CD4-positive, alpha-beta T cell treated with Interferon gamma for 1 hour (primary cell): ENCODE measurements at places on chromosomes 3 and 15.

DNA sequence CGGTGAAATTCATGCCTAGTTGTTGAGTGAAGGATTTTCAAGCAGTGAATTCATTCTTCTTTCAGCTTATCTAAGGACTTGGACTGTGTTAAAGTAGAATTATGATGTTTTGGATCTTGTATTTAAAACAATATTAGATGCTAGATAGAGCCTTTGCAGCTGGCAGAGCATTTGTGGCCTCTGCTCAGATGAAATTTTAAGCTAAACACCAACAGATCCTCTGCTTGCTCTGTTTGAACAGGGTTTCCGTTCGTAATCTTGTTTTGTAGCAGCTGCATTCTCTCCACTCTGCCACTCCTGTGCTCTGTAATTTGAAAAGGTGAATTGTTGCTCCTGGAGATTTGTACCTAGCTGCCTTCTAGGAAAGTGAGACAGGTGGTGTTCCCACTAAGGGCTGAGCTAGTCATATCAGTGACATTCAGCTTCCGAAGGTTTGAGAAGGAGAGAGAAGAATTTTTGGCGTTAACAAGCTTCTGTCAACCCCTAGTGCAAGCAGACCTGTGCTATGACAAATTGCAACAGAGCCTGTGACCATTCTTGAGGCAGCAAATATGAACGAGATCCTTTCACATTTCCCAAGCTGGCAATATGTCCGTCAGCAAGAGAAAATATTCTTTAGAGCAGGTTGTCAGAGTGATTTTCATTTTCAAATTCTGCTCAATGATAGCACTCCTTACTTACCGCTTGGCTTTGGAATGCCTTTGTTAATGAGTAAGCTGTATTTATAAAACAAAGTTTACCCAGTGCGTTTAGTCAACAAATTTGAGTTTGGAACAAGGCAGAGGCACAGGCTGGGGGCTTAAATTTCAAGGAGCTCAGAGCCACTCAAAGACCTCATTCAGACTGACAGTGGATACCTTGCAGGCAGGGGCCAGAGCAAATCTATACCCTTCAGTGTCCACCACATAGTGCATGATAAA lies 5.3 kb downstream of the CHST2 start:
- DNase-seq = no peak

DNA sequence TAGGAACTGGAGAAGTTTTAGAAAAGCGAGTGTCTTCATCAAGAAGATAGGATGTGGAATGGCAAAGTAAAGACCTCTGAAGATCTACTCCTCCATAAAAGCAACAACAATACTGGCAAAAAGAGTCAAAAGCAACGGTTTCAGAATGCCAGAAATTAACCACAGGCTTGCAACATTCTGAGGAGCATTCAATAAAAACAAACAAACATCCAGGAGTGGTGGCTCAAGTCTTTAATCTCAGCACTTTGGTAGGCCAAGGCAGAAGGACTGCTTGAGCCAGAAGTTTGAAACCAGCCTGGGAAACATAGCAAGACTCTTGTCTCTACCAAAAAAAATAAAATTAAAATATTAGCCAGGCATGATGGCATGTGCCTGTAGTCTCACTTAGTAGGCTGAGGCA lies 143.2 kb upstream of the HACD2 start:
- no peak for DNase-seq

GRCh38 chr3:53936347-53936746 lies 44.7 kb upstream of the SELENOK start:
- DNase-seq = no peak

GRCh38 chr15:65085990-65086679 lies 9.6 kb downstream of the KBTBD13 start:
- DNase-seq = no peak

DNA sequence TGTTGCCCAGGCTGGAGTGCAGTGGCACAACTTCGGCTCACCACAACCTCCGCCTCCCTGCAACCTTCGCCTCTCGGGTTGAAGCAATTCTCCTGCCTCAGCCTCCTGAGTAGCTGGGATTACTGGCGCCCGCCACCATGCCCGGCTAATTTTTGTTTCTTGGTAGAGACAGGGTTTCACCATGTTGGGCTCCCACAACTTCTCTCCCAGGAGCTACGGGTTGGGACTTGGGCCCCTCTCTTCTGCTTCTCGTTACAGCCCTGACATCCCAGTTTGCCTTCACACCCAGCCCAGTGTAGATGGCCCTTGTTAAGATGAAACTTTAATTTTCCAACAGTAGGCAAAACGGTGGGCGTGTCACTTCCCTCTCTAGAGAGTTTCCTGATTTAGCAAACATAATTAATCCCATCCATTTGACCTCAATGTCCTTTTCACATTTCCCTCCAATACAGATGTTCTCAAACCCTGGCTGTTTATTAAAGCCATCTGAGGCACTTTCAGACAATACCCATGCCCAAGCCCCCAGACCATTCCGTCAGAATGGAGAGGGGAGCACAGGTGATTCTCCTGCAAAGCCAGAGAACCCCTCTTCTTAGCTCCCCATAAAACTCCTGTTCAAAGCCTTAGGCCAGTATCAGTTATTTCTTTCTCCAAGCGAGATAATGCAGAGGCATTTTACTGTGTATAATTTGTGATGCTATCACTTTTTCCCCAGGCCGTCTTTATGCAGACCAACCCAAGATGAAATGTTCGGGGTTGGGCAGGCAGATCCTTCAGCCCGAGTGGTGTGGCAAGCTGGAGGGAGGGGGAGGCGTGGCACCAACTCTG lies 245.7 kb downstream of the XXYLT1 start:
- DNase-seq = no peak
